Stimulated activated CD8-positive, alpha-beta memory T cell treated with anti-CD3 and anti-CD28 coated beads, Interleukin-7, amount 100 ng/mL, for 1 hour (primary cell): ENCODE measurements at places on chromosomes 1 and 21.

DNA sequence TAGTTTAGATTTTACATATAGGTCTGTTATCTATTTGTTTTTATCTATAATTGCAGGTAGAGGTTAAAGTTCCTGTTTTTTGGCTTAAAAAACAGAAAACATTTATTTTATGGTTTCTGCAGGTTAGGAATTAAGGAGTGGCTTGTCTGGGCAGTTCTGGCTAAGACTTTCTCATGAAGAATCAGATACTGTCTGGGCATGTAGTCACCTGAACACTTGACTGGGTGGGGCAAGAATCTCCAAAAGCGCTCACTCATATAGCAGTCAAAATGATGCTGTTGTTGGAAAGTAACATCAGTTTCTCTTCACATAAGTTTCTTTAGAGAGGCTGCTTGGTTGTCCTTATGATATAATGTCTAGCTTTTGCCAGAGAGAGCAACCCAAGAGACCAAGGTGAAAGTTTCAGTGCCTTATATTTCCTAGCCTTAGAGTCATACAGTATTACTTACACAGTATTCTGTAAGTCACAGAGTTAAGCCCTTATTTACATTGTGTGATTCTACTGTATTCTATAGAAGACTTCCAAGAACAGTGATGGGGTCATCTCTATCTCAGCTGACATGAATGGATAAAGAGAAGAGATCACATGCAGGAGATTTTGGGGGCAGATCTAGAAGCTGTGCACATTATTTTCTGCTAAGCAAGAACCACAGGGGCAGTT is 125.4 kb upstream of the GPR52 start:
- no peak for DNase-seq

- no peak for DNase-seq
Observed at GRCh38 chr1:101278845-101279244, 42.0 kb downstream of the S1PR1 start.

DNA sequence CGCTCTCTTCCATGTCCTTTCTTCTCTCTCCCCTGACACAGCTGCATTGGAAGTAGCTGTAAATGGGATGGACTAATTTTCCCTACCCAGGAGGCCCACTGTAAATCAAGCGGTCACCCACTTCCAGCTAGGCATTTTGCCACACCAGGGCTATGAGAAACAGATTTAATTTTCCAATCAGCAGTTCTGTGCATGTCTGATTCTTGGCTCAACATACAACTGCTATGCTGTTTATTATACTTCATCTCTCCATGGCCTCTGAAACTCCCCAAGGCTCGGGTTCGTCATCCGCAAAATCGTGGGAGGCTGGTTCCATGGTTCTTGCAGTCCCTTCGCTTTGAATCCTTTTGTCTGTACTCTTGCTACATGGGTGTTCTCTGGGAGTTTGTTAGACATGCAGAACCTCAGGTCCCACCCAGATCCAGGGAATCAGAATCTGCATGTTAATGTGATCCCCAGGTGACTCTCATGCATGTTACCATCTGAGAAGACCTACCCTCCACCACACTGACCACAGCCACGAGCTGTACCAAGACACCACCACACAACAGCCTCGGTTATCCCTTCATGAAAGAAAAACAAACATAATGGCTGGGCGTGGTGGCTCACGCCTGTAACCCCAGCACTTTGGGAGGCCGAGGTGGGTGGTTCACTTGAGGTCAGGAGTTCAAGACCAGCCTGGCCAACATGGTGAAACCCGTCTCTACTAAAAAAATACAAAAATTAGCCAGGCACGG is 190.5 kb downstream of the GABPA start:
- no peak for DNase-seq

GRCh38 chr1:64291931-64292330 is 88.5 kb downstream of the UBE2U start:
- DNase-seq = no peak

DNA sequence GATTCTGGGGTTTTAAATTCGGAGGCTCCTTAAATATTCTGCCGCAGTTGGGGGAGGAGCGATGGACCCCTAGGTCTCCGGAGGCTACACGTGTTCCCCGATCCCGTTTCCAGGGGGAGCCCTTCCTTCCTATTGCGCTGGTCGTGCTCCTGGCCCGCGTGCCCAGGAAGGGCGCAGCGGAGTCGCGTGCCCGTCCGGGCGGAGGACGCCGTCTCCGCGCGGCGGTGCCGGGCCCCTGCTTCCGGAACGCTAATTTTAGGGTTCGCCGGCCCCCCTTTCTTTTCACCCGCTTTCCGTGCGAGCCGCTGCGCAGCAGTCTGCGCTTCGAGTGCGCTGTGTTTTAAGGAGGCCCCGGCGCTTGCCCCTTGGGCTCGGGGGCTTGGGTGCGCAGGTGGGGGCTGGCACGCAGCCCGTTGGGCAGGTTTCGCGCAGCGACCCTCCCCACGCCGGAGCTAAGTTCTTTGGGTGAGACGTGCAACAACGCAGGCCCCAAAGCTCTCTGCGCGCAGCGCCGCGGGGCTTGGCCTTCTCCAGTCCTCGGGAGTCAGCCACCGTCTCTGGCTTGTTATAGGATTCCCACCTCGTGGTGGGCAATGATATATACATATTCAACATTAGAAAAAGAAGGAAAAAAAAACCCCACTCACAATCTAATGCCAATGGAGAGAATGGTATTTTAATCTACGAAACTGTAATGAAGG is 43.5 kb upstream of the DNAJC6 start:
- no peak for DNase-seq

DNA sequence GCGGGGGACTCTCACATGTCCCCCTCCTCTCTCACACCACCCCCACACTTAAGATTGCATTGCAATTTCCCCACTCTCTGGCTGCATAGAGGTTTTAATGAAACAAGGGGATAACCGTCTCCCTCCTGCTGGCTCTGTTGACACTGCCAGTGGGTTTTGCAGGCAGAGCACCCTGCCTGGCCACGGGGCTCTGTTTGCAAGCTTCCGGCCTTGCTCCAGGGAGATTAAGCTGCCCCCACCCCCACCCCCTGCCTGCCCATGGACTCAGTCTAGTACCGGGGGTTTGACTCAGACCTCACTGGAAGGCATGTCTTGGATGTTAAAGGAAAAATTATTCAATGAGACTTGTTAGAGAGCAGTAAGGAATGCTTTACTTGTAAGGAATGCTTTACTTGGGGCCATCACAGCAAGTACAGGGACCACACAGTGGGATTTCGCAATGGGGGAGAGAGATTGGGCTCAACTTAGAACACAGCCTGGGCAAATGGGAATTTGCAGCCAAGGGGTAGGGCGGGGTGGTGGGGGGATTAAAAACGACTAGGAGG is 101.0 kb downstream of the AJAP1 start:
- no peak for DNase-seq

DNA sequence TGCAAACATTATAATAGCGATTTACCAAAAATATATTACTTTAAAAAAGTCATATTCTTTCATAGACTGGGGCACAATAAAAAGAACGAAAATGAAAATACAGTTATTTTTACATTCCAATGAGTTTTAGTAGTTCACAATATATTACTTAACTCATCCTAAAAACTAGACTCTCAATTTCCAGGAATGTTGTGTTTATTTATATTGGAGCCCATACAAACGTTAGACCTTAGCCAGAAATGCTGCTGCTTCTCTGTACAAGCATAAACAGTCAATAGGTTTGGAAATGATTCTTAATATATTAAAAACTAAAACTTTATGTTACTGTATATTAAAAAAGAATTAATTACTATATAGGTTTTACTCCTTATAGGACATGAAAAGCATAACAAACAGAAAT is 302.3 kb downstream of the BRINP3 start:
- DNase-seq = no peak

- no peak for DNase-seq
Observed at GRCh38 chr1:201888282-201889089, at the start of gene SHISA4. Gene SHISA4 (plus strand): TSS chr1:201888898. CDS start chr1:201888995, 97 bp downstream.
